ENCODE measurements at places on chromosomes 11 and 22.
A peak's percentile ranks its signal among the peaks of the same experiment; 100 is the strongest.

DNA sequence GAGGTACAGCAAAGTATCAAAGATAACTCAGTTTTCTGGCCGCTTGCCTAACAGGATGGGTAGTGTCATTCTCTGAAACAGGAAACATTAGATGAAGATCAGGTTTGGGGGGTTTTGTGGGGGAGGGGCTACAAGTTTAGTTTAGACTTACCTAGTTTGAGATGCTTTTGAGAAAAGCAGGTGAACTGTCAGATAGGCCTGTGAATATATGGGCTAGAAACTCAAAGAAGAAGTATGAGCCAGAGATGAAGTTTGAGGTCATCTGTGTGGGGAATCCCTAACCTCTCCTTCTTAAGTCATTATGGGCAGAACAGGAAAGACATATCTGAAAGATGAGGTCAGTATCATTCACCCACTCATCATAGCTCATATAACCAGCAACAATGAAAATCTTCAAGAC is 11.9 kb downstream of the HOATZ start:
- peak; percentile 77 for ATAC-seq

DNA sequence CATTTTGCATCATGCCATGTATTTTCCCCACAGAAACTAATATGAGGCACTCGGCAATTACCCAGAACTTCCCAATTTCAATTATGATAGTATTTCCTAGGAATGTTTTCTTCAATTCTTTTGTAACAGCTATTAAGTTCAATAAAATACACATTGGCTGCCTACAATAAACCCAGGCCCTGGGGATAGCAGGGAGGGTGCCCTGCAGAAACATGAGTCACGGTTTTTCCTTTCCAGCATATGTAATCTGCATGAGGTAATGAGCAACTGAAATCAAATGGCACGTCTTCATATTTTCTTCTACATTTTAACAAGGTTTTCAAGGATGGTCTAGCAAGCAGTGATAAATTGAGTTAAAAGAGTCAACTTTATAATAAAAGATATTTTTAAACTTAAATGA is 32.0 kb downstream of the GUCY1A2 start:
- no peak for ATAC-seq

DNA sequence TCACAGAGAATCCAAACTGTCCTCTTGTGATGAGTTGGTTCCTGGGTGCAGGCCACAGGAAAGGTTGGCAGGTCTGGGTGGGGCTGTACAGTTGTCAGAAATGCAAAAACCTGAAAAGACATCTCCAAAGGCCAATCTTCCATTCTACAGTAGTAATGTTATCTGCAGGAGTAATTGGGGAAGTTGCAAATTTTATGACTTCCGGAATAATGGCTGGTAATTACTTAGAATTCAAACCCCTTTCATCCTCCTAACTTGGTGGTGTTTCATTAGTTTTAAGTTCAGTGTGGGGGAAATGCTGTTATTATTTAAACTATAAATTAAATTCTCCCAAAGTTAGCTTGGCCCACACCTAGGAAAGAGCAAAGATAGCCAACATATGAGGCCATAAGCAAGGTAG is 64.7 kb upstream of the FAT3 start:
- ATAC-seq, result no peak

GRCh38 chr11:3947061-3947460 is 91.6 kb downstream of the STIM1 start:
- peak; percentile 34 for ATAC-seq
